Memory B cell (primary cell): ENCODE measurements at places on chromosomes 3 and 15.

GRCh38 chr15:57427367-57427821 is 51.1 kb downstream of the CGNL1 start:
- H3K27ac ChIP-seq = no peak overlapping the region
- H3K4me3 ChIP-seq = no peak overlapping the region
- no peaks in the 10 kb centered on the region for H3K4me1 ChIP-seq
- no peaks in the 10 kb centered on the region for H3K36me3 ChIP-seq
- no peak for DNase-seq

GRCh38 chr3:126552688-126553283 is 5.9 kb downstream of the C3orf22 start:
- H3K36me3 ChIP-seq = no peaks in the 10 kb centered on the region
- peaks cover 9% of the 10 kb centered on the region for H3K27me3 ChIP-seq
- no peaks in the 10 kb centered on the region for H3K4me1 ChIP-seq
- no peak for DNase-seq
- no peak overlapping the region for H3K27ac ChIP-seq

- no peaks in the 10 kb centered on the region for H3K36me3 ChIP-seq
- no peak overlapping the region for H3K4me3 ChIP-seq
- DNase-seq = no peak
- H3K27ac ChIP-seq = no peak overlapping the region
- H3K27me3 ChIP-seq = peaks cover 2% of the 10 kb centered on the region
Measured at GRCh38 chr15:83472151-83472550, 25.0 kb downstream of the SH3GL3 start.

DNA sequence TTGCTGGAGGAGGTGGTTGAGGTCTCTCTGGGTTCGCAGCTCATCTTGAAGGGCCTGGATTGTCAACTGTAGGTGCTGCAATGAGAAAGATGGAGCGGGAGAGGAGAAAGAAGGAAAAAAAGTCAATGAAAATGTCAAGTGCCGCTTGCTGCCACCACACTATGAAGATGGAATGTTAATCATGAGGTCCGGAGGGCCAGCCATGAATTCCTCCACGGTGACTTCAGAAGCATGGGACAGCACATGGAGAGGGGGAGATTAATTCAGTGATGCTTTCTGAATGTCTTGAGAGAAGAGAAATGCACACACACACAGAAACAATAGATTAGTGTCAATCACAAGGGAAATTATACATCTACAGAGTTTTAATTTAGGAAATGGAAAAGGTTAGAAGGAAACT is 171.9 kb downstream of the ERC2 start:
- H3K4me1 ChIP-seq = no peaks in the 10 kb centered on the region
- H3K36me3 ChIP-seq = no peaks in the 10 kb centered on the region
- peaks cover 5% of the 10 kb centered on the region for H3K27me3 ChIP-seq

DNA sequence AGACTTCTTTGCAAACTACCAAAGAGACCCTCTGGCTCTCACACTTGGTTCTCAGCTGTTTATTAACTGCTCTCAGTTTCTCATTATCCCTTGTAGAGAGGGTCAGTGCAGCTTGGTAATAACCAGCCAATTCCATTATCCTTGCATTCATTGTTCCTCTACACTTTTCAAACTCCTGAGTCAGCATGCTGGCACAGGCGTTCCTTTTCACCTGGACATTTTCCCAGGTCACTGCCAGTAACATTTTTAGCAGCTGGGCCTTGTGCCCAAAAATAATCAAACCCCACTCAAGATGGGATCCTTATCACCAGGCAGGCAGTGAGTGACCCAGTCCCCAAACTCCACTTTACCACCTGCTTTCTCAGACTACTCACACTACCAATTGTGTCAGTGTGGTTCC is 4.8 kb upstream of the SUMF1 start:
- H3K27me3 ChIP-seq = no peaks in the 10 kb centered on the region
- H3K4me1 ChIP-seq = peaks cover 12% of the 10 kb centered on the region
- peaks cover 2% of the 10 kb centered on the region for H3K36me3 ChIP-seq

DNA sequence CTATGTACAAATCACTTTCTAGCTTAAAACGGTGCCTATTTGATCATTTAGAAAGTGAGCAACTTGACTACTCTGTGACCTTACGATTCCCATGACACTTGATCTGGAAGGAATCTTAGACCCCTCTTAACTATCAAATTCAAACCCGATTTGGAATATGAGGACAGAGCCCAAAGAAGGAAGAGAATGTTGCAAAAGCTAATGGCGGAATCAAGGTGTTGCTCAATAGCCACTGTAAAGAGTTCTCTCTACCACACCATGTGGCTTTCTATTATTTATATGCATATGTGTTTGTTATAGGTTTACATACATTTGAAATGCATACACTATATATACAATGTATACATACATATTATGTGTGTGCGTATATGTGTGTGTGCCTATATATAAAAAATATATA is 39.9 kb downstream of the PYDC2 start:
- H3K27me3 ChIP-seq = peaks cover 10% of the 10 kb centered on the region
- H3K27ac ChIP-seq = no peak overlapping the region
- H3K36me3 ChIP-seq = no peaks in the 10 kb centered on the region
- H3K4me3 ChIP-seq = no peak overlapping the region

DNA sequence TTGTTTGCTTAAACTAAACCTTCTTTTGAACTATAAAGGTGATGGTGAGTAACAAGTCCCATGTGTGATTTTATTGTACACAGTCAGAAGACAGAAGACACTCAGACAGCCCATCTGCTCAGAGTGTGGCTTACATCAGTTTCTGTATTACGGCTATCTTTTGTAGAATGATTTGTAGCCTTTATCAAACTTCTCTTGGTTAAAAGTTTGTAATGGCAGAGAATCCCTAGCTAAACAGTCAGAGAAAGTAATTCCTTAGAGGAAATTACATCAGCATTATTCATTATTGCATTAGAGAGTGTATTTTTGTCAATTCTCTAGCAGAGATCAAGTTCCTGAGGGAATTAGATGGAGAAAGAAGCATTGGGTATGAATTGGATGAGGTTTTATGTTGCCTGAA is 500.8 kb downstream of the CNTN4 start:
- H3K36me3 ChIP-seq = no peaks in the 10 kb centered on the region
- H3K27me3 ChIP-seq = no peaks in the 10 kb centered on the region
- H3K4me3 ChIP-seq = no peak overlapping the region
- DNase-seq = no peak
- no peaks in the 10 kb centered on the region for H3K4me1 ChIP-seq
- H3K27ac ChIP-seq = no peak overlapping the region

- DNase-seq = no peak
- peaks cover 2% of the 10 kb centered on the region for H3K36me3 ChIP-seq
- no peaks in the 10 kb centered on the region for H3K4me1 ChIP-seq
- H3K4me3 ChIP-seq = no peak overlapping the region
- H3K27me3 ChIP-seq = peaks cover 13% of the 10 kb centered on the region
Measured at GRCh38 chr15:81117136-81117535, 16.9 kb upstream of the CFAP161 start.

GRCh38 chr15:89486726-89487050 is 9.7 kb downstream of the RHCG start:
- H3K27ac ChIP-seq = no peak overlapping the region
- peaks cover 2% of the 10 kb centered on the region for H3K36me3 ChIP-seq
- H3K4me3 ChIP-seq = peak overlapping the region; percentile 59

- no peak for DNase-seq
- H3K4me1 ChIP-seq = no peaks in the 10 kb centered on the region
- no peak overlapping the region for H3K27ac ChIP-seq
- H3K4me3 ChIP-seq = no peak overlapping the region
Measured at GRCh38 chr15:92023965-92024364, 170.5 kb downstream of the SLCO3A1 start.

DNA sequence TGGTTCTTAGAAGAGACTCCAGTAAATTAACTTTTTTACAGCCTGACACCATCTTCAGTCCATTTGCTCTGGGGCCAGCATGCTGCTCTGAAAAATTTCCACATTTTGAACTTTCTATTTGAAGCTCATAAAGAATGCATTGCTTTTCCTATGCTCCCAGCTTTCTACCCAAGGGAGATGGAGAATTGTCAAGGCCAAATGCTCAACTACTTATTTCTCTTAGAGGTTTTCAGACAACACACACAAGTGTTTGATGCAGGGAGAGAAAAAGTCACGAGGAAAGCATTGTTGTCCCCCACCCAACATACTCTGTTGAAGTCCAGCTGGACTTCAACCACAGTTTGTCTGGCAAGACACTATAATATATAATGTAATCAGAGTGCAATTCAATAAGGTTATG is 100.3 kb upstream of the CADPS start:
- no peak overlapping the region for H3K27ac ChIP-seq
- no peaks in the 10 kb centered on the region for H3K27me3 ChIP-seq
- no peak for DNase-seq
- H3K4me3 ChIP-seq = no peak overlapping the region
- H3K4me1 ChIP-seq = no peaks in the 10 kb centered on the region

DNA sequence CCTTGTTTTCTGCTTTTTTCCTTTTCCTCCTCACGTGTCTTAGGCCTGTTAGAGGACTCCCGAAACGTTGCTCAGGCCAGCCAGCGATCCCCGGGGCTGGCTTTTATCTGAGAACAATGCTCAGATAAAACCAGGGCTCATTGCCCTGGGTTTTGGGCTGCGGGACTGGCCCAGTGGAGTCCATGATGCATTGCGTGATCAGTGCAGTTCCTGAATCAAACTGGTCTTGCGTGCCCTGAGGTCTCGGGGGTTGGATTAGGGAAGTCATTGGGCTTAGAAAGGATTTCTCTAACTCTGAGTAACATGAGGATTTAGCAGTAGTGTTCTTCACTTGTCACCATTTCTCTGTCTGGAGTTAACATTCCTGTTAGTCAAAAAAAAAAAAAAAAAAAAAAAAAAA is 66.3 kb downstream of the CCR1 start:
- H3K27me3 ChIP-seq = no peaks in the 10 kb centered on the region
- H3K27ac ChIP-seq = no peak overlapping the region
- H3K36me3 ChIP-seq = no peaks in the 10 kb centered on the region
- peaks cover 9% of the 10 kb centered on the region for H3K4me1 ChIP-seq
- H3K4me3 ChIP-seq = no peak overlapping the region

DNA sequence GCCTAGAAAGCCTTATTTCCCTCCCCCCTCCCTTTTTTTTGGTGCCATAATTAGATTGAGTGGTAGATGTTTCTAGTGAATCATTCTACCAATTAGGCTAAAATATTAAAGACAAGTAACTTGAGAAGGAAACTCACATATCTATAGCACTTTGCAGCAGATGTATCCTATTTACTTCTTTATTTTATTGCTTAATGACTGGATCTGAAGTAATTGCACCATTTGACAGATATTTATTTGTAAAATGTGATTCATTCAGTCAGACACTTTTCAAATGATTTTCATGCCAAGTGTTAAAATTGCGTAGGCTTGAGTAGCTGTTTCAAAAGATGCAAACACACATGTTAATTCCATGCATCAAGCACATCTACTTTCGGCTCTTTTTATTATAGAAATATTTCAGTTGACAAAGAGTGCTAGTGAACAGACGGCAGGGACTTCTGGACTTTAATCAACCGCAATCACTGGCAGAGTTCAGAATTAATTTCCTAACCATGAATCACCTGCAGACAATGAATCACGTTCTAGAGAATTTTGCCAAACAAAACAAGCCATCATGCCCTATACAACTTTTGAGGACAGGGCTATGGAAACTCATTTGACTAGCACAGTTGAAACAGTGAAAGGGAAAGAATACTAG is 636.8 kb downstream of the MECOM start:
- no peak for DNase-seq
- H3K27ac ChIP-seq = no peak overlapping the region
- no peaks in the 10 kb centered on the region for H3K36me3 ChIP-seq
- no peak overlapping the region for H3K4me3 ChIP-seq

DNA sequence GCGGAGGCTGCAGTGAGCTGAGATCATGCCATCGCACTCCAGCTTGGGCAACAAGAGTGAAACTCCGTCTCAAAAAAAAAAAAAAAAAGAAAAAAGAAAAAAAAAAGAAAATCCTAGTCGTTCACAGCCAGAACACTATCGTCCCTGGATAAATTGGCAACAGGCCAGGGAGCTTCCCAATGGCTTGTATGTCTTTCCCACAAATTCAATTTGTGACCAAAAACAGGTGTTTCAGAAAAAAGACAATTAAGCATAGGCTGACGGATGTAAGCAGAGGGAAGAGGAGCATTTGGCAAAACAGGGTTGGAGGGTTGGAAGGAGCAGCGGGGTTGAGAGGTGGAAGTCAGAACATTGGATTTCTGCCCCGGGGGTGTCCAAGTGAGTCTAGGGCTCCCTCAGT is 8.5 kb downstream of the EPB42 start:
- H3K4me3 ChIP-seq = no peak overlapping the region
- H3K27ac ChIP-seq = no peak overlapping the region
- peaks cover 15% of the 10 kb centered on the region for H3K27me3 ChIP-seq
- no peak for DNase-seq
- H3K36me3 ChIP-seq = no peaks in the 10 kb centered on the region

DNA sequence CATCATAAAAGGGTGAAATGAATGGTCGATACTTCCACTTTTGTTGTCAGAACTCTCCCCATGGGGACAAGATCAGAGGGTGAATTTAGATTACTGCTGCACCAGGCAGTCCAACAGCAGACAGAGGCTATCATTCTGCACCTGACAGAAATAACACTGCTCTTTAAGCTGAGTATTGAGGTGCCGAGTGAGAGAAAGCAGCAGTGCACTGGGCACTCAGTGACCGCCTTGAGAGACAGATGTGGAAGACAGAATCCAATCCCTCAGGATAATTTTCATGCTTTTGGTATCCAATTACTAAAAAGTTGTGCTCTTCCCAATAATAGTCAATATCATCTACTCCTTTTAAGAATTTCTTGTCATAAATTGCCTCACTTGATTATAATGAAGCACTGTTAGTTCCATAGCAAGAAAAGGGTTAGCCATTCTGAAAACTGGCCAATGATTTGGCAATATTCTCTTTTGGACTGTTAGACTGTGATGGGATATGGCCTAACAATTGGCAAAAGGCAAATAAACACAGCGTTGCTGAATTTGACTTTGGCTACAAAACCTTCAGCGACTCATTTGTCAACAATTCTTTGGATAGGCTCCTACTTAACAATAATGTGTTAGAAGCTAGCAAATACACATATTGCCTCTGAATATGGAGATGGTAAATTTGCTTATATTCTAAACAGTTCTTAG is 5.5 kb downstream of the FGF7 start:
- no peaks in the 10 kb centered on the region for H3K4me1 ChIP-seq
- no peaks in the 10 kb centered on the region for H3K36me3 ChIP-seq
- no peak overlapping the region for H3K4me3 ChIP-seq
- no peak overlapping the region for H3K27ac ChIP-seq
- H3K27me3 ChIP-seq = peaks cover 3% of the 10 kb centered on the region
- DNase-seq = no peak
